Suppressor macrophage treated with lipopolysaccharide for 4 hours (primary cell): ENCODE measurements at places on chromosomes 6 and 20.

- DNase-seq = no peak
Measured at GRCh38 chr6:137638926-137639706, 144.9 kb upstream of the OLIG3 start.

DNA sequence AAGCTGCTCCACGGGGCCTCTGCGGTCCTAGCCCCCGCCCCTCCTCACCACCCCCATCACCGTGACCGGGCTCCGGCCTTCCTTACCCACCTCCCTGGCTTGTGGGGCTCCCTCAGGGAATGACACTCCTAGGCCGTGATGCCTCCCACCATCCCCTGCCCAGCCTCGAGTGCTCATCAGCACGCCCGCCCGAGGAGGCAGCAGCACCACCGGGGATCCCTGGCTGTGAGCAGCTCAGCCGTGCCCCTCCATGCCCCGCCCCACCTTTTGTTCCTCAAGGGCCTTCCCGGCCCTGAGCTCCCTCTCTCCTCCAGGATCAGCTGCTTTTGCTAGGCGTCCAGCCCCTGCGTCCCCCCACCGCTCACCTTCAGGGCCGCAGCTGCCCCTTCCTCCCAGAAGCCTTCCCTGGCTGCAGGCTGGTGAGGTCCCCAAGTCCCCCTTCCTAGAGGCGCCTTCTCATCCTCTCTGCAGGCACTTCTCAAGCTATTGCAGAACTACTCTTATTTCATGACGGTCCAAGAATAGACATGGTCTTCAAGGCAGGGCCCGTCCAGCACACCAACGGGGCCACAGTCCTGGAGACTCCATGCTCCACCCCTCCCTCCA, 3.0 kb downstream of the FNDC11 start:
- no peak for DNase-seq

DNA sequence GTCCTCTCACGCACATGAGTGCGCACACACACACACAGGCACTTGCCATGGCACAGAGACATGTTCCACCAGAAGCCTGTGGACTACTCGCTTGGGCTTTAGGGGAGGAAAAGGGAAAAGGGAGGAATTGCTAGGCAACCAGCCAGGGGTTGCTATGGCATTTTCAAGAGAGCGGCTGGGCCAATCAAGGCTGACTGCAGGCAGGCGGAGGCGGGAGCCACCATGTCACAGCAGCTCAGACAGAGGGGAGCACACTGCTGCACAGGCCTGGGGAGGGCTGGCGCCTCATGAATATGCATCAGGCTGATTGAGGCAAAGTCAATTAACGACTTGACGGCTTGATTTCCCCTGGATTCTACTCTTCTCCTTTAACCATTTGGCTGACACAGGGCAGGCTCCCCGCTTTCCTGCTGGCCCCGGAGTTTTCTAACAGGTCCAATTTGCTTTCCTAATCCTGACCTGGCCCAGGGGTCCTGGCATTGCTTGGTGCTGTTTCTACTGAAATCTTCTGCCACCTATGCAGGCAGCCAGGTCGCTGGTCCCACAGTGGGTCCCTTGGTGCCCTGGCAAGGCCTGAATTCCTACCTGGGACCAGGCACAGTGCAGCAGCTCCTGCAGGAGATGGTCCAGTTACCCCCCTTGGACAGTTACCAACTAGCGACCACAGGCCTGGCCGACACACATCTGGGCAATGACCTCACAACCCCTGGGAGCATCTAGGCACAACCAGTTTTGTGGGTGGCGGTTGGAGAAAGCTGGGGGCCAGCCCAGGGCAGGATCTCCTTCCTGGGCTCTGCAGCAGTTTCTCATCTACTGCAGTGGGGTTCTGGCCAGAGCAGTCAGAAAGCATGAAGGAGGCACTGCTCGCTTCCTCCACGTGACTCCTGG, 52.1 kb downstream of the YTHDF1 start:
- DNase-seq = no peak

GRCh38 chr6:169725125-169726048, 1.1 kb upstream of the PHF10 start:
- peak; percentile 65 for DNase-seq

DNA sequence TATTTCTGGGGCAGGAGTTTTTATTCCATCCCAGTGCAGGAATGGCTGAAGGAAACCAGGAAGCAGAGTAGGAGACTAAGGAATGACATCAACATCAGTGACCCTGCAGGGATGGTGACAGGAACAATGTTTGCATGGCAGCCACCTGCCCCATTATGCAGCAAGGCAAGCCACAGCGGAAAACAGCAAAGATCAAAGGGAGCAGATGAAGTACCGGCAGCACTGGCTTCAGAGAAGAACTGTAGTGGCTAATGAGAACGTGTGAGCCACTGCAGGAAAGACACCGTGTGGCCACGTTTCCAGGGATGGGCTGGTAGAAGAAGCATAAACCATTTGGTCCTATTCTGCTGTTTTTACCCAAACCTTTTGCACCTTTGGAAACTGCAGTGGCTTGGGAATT, 52.9 kb upstream of the TAB2 start:
- DNase-seq = no peak

GRCh38 chr20:44495257-44495656, 19.6 kb downstream of the TTPAL start:
- peak; percentile 12 for DNase-seq

- DNase-seq = no peak
Measured at GRCh38 chr6:116472706-116473105, 11.5 kb downstream of the CALHM6 start.

GRCh38 chr20:34268851-34269636, 27.8 kb downstream of the ASIP start:
- peak; percentile 21 for DNase-seq

- no peak for DNase-seq
Measured at GRCh38 chr6:5295623-5296022, 34.3 kb downstream of the FARS2 start.

DNA sequence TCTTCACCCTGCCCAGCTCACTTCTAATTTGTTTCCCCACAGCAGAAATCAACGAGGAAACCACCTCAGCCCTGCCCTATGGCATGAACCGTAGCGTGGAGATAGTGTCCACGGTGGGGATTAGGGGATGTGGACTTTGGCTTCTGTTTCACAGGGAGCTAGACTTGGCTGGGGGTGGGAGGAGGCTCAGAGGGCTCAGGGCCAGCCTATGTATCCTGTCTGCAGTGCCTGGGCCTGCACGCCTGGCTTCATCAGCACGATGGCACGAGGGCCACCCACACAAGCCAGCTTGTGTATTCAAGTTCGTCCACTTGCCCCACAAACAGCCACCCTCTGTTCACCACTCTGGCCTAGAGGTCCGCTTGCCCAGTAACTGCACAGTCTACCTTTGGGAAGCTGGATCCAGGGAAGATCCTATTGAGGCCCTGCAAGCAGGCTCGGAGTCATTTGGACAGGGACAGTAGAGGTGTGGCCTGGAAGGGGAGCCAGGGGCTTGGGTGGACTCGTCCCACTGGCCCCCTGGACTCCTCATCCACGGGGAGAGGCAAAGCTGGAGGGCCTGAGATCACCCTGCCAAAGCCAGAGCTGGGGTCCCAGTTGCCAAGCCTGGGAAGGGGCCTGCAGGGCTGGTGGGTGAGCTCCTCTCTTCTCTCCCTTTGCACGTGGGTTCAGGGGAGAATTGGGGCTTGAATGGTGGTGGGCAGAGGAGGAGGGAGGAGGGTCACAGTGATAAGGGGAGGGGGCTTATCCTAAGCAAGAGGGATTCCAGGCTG, 38.0 kb upstream of the FAM83D start:
- no peak for DNase-seq

- DNase-seq = no peak
Measured at GRCh38 chr6:30926644-30927043, 5.3 kb downstream of the SFTA2 start.

- DNase-seq = peak; percentile 3
Measured at GRCh38 chr6:97705568-97705967, 422.6 kb upstream of the MMS22L start.

DNA sequence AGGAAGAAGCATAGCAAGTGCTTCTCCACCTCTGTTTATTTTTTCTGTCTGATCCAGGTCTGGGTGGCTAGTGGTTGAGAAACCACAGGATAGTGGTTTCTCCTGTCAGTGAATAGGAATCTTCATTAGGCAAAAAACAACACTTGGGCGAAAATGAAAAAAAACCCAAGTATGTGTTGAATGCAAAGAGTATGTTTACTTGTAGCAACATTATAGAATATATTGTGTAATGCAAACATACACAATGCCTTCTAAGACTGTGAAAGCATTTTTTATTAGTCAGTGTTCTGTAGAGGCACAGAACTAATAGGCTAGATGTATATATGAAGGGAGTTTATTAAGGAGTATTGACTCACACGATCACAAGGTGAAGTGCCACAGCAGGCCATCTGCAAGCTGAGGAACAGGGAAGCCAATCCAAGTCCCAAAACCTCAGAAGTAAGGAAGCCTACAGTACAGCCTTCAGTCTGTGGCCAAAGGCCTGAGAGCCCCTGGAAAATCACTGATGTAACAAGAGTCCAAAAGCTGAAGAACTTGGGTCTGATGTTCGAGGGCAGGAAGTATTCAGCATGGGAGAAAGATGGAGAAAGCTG, 111.1 kb downstream of the UST start:
- DNase-seq = no peak

GRCh38 chr6:5205877-5206850, 54.6 kb downstream of the LYRM4 start:
- peak; percentile 80 for DNase-seq

- no peak for DNase-seq
Measured at GRCh38 chr6:36961441-36962435, 7.2 kb downstream of the PI16 start.

- no peak for DNase-seq
Measured at GRCh38 chr6:80976336-80976735, 776.1 kb downstream of the TENT5A start.

DNA sequence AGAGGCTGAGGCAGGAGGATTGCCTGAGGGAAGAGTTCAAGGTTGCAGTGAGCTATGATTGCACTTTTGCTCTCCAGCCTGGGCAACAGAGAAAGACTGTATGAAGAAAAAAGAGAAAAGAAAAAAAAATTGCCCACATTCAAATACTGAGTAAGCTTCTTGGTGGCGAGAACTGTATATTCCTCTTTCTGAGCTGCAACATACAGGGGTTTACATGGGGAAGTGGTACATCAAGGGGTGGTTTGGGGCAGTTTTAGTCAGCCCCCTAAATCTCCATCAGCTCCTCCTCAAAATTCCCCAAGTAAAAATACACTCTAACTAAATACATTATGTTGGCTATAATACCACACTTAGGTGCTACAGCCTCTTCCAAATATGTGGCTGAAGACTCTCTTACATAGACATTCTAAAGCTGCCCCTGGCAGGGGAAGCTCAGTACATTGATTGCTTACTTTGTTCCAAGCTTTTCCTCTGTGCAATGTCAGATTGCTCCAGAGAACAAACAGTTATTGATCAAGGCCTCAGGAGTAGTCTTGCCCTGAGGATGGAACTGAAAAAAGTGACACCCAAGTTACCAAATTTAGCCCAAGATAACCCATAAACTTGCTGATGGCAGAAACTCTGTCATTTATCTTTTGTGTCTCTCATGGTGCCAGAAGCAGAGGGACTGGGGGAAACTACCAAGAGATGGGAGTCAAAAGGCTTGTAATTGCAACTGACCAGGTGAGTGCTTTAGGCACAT, 107.4 kb upstream of the RIPOR2 start:
- DNase-seq = peak; percentile 53

DNA sequence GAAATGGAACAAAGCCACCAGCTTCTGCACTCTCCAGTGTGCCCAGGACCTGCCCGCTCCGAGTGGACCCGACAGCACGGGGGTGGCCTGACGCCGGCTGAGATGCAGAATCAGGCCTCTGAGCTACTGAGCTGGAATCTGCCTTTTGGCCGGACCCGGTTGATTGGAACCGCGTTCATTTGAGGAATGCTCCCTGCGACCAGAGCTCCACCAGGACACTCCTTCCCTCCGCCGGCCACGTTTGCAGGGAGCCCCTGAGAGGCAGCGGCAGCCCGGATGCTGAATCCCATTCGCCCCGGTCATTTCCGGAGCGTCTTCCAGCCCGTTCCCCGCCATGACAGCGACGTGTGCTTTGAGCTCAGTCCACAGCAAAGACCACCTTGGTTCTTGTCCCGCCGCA, 392.7 kb downstream of the THBS2 start:
- DNase-seq = no peak

- DNase-seq = no peak
Measured at GRCh38 chr20:60268491-60268890, 310.3 kb downstream of the CDH26 start.

GRCh38 chr6:53724501-53724900, 58.9 kb upstream of the KLHL31 start:
- DNase-seq = no peak

- DNase-seq = no peak
Measured at GRCh38 chr6:5423251-5423650, 161.9 kb downstream of the FARS2 start.

GRCh38 chr6:105102186-105102585, 77.6 kb downstream of the POPDC3 start:
- no peak for DNase-seq

DNA sequence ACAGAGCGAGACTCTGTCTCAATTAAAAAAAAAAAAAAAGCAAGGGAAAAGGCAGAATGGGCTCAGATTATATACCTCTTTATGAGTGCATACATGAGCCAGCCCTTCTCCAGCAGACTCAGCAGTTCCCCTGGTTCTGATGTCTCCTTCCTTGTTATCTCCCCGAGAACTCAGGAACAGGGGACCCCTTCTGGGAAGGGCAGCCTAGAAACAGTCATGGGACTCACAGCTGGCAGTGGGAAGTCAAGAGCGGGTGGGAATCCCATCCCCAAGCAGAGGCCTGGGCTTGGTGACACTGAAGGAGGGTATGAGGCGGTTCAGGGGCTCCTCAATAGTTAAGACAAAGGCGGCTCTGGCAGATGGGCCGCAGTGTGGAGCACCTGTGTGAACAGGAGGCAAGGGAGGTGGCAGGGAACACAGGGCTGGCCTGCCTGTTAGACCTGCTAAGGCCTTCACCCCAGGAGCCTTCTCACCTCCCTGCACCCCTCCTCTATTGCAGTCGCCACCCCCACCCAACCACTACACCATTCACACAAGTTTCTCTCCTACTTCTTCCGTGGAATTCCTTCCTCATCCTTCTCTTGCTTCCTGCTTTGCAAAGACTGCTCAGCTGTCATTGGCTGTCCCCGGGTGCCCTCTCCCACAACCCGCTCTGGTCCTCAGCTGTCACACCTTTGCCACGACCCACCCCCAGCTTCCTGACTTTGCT, 29.7 kb upstream of the MDFI start:
- DNase-seq = no peak

DNA sequence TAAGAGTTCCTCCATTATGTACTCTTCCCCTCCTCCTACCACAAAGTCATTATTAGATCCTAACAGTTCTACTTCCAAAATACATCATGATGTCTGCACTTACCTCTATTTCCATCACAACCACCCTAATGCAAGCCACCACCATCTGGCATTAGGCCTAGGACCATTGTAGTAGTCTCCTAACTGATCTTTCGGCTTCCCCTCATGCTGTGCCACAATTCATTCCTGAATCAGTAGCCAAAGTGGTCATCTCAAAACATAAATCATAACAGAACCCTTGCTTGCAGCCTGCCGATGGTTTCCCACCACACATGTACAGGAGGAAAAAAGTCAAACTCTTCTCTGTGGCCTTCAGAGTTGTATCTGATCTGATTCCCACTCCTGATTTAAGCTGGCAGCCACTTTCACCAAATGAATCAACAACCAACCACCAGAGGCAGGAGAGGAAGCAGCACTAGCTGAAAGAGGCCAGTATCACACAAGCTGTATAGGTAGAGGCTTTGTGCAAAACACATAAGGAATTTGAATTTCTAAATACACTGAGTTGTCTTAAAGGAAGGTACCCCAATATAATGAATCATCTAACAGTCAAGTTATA, 26.1 kb downstream of the FAM184A start:
- no peak for DNase-seq
